ENCODE measurements at places on chromosomes 3 and 15.

DNA sequence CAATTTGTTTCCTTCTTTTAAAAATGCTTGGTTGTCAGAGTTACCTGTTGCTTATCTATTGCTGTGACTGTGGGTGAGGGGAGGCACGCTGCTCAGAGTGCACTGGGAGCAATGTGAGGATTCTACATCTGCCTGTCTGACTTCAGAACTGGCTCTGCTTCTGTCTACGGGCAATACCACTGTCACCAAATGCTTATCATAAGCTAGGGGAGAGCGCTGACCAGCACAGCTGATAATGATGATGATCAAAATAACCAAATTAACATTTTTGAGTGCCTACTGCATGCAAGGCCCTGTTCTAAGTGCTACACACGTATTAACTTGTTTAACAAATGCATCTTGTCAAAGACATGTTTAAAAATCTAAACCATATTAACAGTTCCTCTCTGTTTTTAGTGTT lies 79.2 kb upstream of the TPRG1 start:
- DNase-seq, result no peak

GRCh38 chr3:31559872-31560534 lies 27.3 kb downstream of the STT3B start:
- no peak for DNase-seq

GRCh38 chr15:48602358-48603122 lies 43.0 kb downstream of the FBN1 start:
- DNase-seq, result peak; percentile 77

GRCh38 chr15:95698230-95698629 lies 632.3 kb upstream of the NR2F2 start:
- DNase-seq, result no peak

DNA sequence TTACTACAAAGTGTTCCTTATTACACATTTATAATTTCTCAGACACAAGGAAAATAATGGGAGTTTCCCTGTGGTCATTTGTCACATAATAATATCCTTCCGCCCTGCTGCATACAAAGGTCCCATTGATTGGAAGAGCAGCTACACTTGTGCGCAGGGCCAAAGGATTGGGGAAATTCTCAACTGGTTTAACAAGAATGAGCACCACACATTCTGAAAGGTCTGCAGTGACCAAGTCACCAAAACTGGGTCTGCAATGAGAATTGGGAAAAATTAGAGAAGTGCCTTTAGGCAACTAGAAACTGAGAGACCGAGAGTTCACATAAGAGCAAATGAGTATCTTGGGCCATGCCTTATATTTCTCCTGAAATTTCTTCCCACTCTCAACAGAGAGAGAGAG lies 98.2 kb upstream of the NR2F2 start:
- peak; percentile 21 for DNase-seq

DNA sequence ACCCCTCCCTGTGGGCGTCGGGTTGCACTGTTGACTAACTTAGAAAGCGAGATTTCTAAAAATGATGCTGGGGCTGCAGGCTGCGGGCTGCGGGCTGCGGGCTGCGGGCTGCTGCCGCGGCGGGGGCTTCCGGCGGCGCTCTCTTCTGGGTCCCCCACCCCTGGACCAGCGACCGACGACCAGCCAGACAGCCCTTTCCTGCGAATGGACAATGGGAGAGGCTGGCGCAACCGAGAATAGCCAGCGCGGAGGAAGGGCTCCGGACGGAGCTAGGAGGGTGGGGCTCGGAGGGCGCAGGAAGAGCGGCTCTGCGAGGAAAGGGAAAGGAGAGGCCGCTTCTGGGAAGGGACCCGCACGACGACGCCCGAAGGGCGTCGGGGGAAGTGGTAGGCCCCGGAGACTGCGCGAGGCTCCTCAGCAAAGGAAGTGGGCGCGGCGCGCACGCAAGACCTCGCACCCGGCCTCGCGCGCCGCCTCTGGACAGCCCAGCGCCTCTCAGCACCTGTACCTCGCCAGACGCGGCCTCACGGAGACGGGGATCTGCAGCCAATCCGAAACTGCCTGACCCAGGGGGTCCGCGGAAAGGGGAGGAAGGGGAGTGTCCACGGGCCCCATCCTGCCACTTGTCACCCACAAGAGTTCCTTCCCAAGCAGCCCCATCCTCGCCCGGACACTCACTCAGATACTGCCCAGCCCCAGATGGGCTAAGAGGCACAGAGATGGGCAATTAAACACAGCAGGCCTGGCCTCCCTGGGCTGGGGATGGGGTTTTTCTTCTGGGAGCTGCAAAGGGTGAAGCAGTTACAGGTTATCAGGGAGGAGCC lies 70.7 kb downstream of the SLC12A8 start:
- peak; percentile 50 for DNase-seq

DNA sequence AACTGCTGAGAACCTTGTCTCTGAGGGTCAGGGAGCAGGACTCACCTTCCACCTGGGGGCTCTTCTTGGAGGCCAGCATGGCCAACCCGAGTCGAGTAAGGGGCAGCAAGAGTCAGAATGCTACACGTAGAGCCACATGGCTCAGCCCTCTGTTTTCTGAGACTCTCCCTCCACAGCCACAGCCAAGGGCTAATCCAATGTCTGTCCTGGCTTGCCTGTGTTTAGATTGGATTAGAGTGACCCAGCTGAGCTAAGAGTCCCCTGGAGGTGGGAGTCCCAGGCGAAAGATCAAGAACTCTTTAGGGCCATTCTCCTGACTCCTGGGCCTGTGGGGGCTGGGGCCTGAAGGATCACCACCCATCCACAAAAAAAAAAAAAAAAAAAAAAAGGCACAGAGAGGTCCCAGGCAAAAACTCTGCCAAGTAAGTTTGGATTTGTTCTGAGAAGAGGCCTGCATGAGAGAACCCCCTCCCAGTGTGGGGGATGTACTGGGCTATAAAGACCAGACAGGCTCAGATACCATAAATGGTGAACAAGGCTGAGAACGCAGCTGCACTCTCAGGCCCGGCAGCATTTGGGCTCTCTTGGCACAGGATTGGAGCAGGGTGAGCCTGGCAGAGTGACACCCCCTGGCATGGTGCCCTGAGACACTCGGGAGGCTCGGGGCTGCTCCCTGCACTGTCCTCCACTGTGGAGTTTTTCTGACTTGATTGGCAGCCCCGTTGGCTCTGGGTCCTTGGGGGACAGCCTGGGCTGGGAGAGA lies 88.0 kb upstream of the OSBPL11 start:
- peak; percentile 75 for DNase-seq

GRCh38 chr3:107367353-107367752 lies 9.9 kb upstream of the CCDC54 start:
- no peak for DNase-seq

- DNase-seq, result no peak
Observed at GRCh38 chr3:166444756-166445155, 607.5 kb upstream of the BCHE start.

GRCh38 chr3:171183042-171183441 lies 156.5 kb upstream of the SLC2A2 start:
- no peak for DNase-seq

DNA sequence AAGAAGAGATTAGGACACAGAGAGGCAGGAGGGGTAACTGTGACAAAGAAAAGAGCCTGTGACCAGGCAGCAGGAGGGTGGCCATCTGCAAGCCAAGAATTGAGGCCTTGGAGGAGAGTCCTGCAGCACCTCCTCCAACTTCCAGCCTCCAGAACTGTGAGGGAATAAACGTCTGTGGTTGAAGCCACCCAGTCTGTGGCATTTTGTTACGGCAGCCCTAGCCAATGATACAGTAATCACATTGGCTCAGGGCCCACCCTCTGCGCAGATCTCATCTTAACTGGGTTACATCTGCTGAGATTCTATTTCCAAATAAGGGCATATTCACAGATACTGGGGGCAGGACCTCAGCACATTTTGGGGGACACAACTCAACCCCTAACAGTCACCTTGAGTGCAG lies 11.3 kb downstream of the SELENOS start:
- DNase-seq, result no peak

DNA sequence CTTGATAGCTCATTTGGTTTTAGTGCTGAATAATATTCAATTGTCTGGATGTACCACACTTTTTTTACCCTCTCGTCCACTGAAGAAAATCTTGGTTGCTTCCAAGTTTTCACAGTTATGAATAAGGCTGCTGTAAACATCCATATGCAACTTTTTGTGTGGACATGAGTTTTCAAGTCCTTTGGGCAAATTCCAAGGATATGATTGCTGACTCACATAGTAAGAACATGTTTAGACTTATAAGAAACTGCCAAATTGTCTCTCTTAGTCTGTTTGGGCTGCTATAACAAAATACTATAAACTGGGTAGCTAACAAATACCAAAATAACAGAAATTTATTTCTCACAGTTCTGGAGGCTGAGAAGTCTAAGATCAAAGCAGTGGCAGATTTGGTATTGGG lies 59.5 kb upstream of the TNFSF10 start:
- DNase-seq, result no peak

DNA sequence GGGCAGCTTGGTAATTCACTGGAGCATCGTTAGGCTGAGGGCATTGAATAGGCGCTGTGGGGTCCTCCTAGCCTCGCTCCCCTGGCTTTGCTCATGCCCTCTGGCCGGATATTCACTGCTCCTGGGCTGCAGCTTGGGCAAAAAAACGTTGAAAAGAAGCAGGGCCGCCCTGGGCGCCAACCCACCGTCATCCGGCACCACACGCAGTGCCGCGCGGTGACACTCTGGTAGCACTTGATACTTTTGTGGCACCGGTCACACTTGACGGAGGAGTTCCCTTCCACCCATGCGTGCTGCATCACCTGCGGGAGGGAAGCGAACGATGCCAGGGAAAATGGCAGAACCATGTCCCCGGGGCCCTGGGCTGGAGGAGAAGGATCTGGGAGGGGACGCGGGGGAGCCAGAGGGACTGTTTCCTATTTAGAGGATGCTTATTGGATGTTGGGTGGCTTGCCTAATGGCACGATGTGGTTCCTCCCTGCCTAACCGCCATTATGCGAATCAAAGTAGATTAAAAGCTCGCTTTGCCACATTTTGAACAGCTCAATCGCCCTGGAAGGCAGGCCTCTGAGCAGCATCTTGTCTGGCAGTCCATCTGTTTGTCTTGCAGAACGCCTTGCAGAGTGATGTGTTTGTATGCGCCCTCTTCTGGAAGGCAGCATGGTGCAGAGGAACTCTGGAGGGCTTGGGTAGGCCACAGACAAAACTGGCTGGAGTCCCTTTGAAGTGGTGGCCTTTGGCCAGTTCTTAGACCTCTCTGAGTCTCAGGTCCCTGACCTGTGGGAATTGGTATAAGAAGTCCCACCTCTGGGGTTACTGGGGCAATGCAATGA lies 93.2 kb downstream of the DGKG start:
- DNase-seq, result no peak

GRCh38 chr3:46860810-46861604 lies 2.2 kb downstream of the MYL3 start:
- DNase-seq, result no peak

Data from stomach (tissue), 19 donors.